ENCODE measurements at places on chromosomes 3 and 15.

DNA sequence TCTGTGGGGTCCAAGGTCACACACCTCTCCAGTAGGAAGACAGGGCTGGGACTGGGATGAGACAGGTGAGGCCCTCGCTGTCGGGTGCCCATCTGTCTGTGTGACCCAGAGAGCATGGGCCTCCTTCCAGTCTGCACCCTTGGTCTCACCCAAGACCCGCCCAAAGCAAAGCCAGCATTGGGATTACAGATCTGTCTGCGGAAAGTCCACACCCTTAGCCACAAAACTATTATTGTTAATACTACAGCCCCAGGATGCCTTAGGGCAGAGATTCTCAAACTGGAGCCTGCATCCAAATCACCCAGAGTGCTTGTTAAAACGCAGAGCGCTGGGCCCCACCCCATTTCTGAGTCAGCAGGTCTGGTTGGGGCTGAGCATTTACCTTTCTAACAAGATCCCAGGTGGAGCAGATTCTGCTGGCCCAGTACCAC lies 58.5 kb upstream of the ZNF148 start:
- no peak for DNase-seq

- no peak for DNase-seq
Measured at GRCh38 chr3:13069495-13069894, 3.7 kb downstream of the IQSEC1 start.

DNA sequence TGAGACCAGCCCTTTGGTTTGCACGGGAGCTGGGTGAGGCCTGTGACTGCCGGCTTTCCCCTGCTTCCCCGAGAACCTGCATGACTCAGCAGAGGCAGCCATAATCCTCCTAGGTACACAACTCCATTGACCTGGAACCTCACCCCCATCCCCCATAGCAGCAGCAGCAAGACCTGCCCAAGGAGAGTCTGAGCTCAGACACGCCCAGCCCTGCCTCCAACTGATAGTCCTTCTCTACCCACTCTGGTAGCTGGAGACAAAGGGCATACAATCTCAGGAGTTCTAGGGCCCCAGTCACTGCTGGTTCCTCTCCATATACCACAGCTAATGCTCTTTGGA lies 141.0 kb upstream of the ARHGEF26 start:
- DNase-seq, result no peak

DNA sequence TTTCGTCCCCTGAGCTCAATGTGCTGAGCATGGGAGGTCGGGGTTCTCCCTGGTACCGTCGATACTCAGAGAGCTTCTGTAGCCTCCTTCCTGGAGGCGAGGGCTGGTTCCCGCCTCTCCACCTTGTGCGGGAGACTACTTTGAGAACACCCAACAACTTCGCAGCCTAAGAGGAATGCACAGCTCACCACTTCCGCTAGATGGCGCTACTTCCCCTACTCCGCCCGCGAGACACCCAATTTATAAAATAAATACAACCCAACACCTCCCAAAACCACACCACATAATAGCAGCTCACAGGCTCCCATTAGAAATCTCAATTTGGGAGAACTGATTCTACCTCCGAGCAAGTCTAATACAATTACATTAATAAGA lies 1.2 kb downstream of the RGMA start:
- DNase-seq, result peak; percentile 36

DNA sequence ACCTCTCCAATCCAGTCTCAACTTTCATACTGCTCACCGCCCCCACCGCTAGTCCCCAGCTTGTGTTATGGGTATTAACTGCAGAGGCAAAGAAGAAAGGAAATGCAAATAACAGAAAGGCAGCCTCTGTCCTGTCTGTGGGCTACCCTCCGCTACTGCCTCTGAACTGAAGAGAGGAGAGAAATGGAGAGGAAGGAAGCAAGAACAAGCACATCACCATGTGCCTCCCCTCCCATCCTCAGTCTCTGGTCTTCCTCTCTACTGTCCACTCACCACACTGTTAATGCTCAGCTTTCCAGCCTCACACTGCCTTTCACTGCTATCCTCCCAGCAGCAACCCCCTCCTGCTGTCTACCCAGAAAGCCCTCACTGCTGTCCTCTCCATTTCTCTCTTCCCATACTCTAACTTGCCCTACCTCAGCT lies 139.0 kb upstream of the SLC2A2 start:
- no peak for DNase-seq

GRCh38 chr15:77857419-77857818 lies 220.1 kb downstream of the TBC1D2B start:
- no peak for DNase-seq

GRCh38 chr3:57948080-57948671 lies 60.0 kb upstream of the FLNB start:
- no peak for DNase-seq

DNA sequence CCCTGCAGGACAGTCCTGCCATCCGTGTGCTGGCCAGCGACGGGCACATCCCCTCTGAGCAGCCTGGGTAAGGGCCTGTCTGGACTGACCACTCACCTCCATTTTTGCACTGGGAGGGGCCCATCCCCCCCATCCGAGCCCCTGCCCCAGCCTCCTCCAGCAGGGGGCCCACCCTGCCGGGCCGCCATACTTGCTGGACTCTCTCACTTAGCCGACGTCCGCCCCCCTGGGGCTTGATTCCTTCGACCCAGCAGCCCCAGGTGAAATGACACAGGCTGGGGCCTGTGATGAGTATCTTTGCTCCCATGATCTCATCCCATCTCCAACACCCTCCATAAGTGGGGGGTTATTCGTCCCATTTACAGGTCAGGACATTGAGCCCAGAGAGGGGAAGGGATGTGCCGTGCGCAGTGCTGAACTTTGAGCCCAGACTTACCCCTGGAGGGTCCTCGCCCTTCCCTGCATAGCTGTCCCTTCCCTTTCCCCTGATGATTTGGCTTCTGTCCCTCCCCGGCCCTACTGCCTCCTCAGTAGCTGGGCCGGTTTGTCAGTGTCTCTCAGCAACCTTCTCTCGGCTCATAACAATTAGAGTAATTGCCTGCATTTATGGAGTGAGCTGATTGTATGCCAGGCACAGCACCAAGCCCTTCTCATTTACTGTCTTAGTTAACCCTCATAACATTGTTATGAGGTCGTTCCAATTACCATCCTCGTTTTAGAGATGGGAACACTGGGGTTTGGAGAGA lies 4.2 kb downstream of the LMAN1L start:
- DNase-seq, result no peak

DNA sequence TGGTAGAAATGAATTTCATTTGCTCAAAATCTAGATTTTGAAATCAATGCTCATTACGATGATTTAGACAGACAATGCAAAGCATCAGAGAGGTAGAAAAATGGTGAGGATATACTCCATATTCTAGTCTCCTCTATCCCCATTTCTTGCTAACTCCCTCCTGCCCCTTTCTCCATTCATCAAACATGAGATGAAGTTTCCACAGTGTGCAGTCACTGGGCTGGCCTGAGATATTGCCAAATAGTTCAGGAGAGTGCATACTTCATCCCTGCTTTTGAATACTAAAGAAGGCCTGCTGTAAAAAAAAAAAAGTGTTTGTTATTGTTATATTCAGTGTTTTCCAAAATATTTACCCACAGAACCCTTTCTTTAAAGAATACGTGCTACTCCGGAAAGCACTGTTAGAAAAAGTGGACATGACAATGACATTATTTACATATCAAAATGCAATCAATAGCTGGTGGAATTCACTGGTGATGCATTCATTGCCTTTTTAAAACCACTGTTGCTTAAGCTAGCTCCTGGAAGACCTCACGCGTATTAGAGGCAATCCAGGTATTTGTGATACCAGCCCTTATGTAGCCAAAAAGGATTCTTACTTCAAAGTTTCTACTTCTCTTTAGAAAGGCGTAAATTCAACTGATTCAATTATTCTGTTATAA lies 247.6 kb upstream of the SOX2 start:
- DNase-seq, result no peak

DNA sequence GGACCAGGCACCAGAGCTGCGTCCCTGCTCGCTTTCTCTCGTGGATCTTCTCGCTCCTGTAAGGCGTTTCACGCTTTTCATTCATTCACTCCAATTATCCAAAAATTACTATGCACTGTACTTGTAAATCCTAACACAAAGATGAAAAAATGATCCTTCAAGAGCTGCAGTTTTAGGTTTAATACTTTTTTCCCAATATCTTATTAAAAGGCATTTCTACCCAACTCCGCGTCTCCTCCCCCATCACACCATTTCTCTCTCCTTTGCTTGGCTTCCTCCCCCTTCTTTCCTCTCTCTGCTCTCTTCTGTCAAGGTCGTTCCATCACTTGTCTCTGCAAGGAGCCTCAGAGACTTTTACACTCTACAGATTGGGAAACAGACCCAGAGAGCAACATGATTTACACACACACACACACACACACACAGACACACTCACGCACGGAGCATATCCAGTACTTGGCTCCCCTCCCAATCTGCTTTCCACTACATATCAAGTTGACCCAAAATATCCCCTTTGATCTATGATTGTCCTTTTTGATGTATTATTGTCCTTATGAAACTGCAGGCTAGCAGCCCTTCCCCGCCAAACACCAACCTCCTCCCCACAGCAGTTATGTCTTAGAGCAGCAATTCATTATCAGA lies 479 bp upstream of the CLDN1 start:
- no peak for DNase-seq

DNA sequence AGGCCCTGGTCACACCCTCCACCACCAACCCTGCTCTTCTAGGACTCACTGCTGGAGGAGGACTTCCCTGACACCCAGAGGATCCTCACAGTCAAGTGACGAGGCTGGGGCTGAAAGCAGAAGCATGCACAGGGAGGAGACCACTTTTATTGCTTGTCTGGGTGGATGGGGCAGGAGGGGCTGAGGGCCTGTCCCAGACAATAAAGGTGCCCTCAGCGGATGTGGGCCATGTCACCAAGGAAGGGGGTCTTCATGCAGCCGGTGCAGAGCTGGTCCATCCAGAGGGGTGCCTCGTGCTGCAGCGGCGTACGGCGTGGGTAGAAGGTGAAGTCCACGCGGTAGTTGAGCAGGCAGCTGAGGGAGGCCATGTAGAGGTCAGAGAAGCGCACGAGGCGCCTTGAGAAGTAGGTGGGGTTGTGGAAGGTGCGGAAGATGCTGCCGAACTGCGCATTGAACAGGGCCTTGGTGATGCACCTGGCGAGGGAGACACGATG lies 9.4 kb downstream of the NT5DC2 start:
- DNase-seq, result no peak
